ENCODE measurements at places on chromosomes 6 and 20. TPM values are rescaled to one million over a fixed set of nuclear protein-coding genes. Genes with fewer than 3 reads are reported as not detected.
A peak's percentile ranks its signal among the peaks of the same experiment; 100 is the strongest.

GRCh38 chr6:167685654-167686053 lies 141.1 kb upstream of the AFDN start:
- no peak for DNase-seq

GRCh38 chr20:16293590-16293989 lies 279.7 kb downstream of the KIF16B start:
- no peak for DNase-seq

DNA sequence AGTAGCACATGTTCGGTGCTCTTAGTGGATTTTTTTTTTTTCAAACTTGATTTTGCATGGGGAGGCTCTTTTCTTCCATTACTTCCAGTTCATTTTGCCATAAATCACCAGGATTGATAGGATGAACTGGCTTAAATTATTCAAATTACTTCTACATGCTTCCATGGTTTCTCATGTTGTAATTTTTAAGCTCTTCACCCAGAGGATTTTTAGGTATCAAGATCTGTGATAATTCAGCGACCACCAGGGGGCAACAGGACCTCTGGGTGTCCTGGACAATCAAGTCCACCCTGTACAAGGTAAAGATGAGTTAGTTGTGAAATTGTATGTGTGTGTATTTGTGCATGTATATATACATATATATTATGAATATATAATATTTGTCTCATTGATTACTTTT lies 4.2 kb upstream of the EPHA7 start:
- DNase-seq = no peak

The MAPK13 gene
- 70.3 TPM for total RNA-seq

DNA sequence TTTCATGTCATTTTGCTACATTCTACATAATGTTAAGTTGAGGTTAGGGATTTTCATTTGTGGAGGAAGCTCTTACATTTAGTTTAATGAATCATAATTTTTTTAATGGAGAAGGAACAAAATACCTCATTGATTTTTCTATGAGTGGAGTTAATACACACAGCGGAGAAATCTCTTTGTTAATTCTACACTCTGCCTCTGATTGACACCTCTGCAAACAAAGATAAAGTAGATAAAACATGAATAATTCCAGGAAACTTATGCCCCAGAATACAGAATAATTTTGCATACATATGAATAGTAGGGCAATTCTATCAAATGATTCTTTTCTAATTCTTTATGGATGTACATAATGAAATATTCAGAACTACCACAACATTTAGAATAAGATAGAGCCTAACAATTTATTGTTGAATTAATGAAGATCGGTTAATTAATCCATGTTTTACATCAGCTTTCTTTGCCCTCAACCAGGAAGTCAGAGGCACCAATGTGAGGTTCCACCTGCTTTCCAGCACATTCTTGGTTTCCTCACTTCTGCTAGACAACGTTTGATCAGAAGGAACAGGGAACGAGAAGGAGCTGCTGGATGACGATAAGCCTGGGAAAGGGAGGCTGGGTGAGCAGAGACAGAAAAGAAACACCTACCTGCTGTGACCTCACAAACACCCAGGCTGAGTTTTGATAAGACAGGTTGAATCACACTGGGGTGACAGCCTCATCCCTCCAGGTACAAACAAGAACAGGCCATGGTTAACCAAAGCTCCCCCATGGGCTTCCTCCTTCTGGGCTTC lies 4.3 kb downstream of the OR2H1 start:
- no peak for DNase-seq

The CCN5 gene
- 1.1 TPM for total RNA-seq

DNA sequence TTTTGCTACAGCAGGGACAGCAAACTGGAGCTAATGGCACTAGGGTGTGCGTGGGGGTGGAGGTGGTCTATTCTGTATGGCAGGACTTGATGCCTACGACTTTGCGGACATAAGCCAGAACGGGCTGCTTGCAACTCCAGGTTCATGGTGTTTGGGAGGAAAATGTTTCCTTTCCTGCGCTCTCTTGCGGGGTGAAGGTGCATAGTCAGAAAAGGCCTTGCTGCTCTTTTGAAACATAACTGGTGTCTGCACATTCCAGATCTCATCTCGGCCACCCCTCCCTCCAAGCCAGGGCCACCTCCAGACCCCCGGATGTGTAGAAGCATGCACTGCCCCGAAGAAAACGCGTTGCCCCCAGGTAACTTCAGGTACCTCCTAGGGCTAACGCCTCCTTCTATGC lies 8.1 kb downstream of the FOXA2 start:
- no peak for DNase-seq

DNA sequence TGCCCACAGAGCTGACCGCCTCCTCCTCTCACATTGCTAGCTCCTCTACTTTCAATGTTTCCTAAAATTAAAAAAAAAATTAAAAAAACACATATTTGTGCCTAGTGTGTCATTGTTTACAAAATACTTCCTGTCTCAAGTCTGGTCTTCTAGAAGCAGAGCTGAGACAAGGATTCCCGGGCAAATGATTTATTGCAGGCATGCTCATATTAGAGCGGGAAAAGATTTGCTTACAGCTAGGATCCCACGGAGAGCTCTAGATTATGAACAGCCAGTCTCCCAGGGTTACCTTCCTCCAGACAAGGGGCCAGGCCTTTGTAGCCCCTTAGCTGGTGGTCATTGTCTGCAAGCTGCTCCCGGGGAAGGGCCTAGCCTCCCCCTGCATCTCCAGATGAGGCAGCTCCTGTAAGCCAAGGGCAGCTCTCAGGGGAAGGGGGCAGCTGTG lies 9.4 kb downstream of the PACSIN1 start:
- DNase-seq = no peak

The PSORS1C1 gene
- total RNA-seq = 0.10 TPM

DNA sequence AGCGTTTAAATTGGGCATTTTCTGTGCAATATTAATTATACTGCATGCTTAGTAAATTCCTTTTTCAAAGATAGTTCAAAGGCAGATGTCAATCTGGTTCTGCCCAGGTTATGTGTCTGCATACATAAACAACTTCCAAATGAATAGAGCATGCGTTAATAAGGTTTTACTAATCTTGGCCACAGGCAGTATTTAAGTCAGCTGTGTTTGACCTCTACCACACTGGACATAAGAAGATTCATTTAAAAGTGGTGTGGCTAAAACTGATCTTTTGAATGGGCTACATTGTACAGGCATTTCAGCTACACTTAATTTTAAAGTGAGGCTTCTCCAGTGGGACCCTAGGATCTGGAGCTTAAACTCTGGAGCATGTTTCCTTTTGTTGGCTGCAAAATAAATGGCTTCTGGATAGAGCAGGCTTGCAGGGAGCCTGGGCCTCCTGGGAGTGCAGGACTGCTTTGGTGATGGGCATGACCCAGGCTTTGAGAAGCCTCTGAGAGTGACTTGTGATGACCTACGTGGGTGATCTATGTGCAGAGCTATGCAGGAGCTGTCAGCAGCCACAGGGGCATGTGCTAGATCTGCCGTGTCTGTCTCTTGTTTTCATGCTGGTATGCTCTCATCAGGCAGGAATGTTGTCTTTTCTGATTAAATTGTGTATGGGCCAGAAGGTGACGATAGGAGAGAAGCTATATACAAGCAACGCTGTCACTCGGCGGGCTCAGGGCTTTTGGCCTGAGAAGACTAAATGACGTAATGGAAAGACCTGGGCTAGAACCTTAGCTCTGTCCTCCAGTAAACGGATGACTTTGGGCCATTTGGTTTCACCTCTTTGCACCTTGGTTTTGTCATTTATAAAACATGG lies 331.2 kb downstream of the QKI start:
- no peak for DNase-seq

- no peak for DNase-seq
Measured at GRCh38 chr6:132131758-132132157, 180.6 kb upstream of the CCN2 start.

GRCh38 chr6:43740321-43740960 lies 29.6 kb upstream of the VEGFA start:
- DNase-seq = peak; percentile 36

- DNase-seq = no peak
Measured at GRCh38 chr6:133114973-133115372, 126.2 kb upstream of the EYA4 start.

The BTNL2 gene
- not detected for total RNA-seq

The PRDM13 gene
- total RNA-seq = not detected

The OR2H2 gene
- not detected for total RNA-seq

DNA sequence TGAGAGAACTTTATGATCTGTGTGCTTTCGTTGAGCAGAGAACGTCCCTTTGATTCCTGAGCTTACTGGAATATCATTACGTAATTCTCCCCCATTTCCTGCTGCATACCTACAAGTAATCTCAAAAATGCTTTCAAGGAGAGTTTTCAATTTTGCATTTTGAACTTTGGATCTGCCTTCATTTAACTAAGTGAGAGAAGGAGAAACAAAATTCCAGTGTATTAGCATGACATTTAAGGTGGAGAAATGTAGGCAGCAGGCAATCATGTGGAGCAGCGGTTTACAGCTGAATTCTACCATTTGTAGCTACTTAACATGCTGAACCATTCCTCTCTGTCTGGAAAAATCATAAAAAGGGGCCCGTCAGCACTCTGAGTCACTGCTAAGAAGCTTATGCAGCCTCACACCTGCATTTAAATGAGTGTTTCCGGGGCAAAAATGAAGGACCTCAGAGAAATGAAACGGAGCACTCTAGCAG lies 451.5 kb downstream of the PLCB1 start:
- DNase-seq = no peak

GRCh38 chr6:45661661-45662060 lies 283.9 kb upstream of the SUPT3H start:
- no peak for DNase-seq

The ARMC2 gene
- 10.9 TPM for total RNA-seq

- DNase-seq = no peak
Measured at GRCh38 chr20:18717062-18717461, 96.5 kb upstream of the SCP2D1 start.

The FYN gene
- 62.6 TPM for total RNA-seq

The PI3 gene
- total RNA-seq = 1.7 TPM

GRCh38 chr20:58573986-58574385 lies 58.8 kb upstream of the APCDD1L start:
- DNase-seq = no peak

DNA sequence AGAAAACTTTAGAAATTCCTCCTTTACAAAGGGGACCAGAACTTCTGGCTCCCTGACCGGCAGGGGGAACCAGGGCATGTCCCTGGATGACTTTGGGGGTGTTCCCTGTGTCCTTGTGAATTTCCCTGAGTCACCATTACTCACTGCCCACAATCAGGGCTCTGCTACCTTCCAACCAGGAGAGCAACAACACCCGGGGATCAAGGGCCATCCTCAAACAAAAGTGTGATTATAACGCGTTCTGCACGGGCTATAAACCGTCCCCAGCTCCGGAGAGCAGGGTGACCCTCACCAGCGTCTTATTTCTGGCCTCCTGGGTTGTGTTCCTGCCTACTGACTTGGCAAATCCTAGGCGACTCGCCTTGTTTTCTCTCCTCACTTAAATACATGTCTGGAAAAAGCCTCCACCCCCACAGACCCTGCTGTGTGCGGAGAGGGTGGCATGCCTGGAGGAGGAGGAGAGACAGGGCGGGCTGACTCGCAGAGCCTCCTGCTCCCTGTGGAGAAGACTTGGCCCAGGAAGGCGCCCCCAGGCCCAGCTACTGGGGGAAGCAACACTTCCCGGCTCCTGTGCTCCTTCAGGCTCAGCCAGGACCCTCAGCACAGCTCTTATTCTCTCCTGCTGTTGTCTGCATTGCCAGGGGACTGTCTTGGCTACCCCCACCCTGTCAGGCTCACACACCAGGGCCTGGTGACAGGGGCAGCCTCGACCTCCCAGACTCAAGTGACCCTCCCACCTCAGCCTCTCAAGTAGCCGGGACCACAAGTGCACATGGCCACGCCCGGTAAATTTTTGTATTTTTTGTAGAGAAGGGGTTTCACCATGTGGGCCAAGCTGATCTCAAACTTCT lies 54.1 kb downstream of the FGD2 start:
- peak; percentile 75 for DNase-seq

- DNase-seq = peak; percentile 30
Measured at GRCh38 chr20:40966103-40966502, 62.5 kb upstream of the TOP1 start.

Measured in ureter (tissue), 1 donor.